Mesenteric fat pad (tissue), 1 donor: ENCODE measurements at places on chromosomes 11 and 22.

DNA sequence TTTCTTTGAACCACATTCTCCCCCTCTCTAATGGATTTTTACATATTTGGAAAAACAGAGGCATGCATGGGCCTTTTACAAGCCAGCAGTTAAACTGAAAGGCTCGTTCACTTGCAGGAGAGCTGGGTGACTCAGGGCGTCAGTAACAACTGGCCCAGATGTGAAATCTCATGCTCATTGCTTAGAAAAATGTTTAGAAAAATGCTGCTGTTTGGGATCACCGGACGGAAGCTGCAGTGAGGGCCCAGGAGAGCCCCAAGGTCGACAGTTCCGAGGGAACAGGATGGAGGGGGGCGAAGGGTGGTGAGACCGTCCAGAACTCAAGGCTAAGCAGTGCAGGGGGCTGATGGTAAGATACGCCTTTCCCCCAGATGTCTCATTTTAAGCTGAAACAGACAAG, 41.7 kb upstream of the SMTN start:
- DNase-seq = no peak

- DNase-seq = no peak
Observed at GRCh38 chr11:68449951-68450350, 10.6 kb upstream of the PPP6R3 start.

- DNase-seq = no peak
Observed at GRCh38 chr11:58734681-58735490, 3.1 kb upstream of the GLYAT start.

- DNase-seq = no peak
Observed at GRCh38 chr11:104060004-104060794, 23.8 kb downstream of the DDI1 start.

GRCh38 chr11:127965939-127966668, 621.3 kb downstream of the ETS1 start:
- DNase-seq = no peak

DNA sequence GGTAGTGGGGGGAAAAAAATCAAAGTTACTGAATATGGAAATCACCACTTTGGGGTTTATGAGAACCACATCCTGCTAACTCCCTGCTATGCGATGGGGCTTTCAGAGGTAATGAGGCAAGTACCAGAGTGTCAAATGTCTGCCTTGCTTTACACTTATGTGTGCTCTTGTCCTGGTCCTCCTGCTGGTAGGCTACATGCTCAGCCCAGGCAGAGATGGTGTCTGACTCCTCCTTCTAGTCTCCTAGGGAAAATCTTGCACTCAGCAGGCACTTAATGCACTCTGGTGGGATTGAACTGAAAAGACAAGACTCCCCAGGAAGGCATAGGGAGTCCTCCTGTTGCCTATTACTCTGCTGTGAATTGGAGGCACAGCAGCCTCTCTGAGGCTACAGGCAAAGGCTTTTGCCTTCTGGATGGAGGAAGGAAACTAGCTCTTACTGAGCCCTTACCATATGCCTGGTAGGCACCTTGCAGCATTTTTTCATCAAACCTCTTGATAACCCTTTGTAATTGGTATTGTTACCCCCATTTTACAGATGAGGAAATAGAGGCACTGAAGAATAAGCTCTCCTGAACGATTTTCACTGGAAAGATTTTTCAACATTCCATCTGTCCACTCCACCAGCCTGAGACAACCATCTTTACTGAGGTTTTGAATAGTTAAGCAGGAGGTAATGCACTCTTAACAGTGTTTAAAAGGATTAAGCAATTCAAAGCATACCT, 132.1 kb upstream of the PAX6 start:
- no peak for DNase-seq

DNA sequence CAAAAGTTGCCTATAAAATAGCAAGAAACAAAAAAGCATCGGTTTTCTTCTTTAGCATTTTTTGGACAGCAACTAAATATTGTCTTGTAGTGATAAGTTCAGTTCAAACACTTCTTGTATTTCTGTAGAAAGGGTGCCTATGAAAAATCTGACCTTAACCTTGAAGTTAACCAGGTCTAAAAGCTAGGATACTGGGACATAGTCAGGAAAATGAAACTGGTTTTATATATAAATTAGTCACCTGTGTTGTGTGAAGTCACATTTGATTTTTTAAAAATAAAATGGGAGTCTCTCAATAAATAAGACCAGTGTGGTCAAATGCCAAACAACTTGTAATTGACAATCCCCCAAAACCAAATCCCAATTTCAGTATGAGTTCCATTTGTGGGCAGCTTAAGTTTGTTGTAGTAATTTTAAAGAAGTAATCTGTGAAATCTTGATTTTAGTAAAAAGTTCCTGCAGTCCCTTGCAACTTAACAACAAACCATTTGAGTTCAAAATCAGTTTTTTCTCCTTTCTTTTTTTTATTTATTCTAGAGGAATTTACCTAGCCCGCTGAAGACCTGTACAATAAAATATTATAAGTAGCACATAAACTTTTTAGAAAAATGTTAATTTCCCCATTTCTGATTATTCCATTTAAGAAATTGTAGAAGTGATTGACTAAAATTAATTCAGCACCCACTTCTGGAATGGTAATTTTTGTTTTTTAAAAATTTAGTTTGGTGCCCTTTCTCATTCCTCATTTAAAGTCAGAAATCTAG, 84.5 kb upstream of the PPARA start:
- no peak for DNase-seq

DNA sequence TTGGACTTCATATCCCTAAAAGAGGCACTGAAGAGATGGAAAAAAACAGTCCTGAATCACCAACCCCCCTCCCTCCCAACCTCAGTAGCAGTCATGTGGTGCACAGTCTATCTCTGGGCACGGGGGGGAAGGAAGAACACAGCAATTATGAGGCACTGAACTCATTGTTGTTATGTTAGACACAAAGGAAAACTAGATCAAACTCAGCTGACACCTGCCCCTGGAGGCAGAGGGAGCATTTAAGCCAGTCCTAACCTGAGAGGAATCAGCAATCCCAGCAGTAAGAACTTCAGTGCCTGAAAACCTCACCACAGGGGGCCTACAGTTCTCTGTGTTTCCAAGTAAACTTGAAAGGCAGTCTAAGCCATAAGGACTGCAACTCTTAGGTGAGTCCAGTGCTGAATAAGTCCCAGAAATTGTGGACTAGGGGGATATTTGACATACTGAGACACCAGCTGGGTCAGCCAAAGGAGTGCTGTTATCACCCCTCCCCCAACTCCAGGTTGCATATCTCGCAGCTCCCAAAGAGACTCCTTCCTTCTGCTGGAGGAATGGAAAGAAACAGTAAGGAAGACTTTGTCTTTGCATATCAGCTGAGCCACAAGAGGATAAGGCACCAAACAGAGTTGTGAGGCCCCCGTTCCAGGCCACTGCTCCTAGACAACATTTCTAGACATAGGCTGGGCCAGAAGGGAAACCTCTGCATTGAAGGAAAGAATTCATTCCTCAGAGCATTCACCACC, 72.5 kb downstream of the GLYATL1 start:
- DNase-seq = no peak

- DNase-seq = no peak
Observed at GRCh38 chr11:35134403-35135148, 4.4 kb upstream of the CD44 start.

- DNase-seq = no peak
Observed at GRCh38 chr11:131928992-131929391, 558.6 kb downstream of the NTM start.

- no peak for DNase-seq
Observed at GRCh38 chr11:47413908-47414684, 5.7 kb downstream of the SLC39A13 start.

DNA sequence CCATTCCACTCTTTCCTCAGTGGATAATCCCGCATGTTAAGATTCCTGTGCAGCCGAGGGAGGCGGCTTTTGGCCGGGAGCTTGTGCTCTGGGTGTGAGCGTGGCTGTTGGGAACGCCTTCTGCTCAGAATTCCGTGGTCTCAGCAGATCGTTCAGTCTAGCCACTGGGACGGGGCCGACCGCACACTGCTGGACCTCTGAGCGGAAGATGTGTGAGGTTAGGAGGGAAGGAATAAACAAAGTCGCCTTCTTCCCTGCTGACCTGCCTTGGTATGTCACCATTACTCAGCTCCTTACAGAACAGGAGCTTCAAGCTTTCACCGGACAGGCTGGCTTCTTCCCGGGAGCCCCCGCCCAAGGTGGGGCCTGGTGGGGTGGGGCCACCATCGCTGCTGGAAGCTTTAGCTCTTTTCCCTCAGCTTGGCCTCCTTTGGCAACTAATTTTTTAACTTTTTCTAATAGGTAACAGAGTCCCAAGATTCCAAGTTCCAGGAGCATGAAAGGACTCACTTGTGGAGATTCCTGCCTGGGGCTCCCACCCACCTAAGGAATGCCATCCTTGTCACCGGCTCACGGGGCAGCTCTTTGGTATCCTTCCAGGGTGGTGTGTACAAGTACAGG, 22.5 kb upstream of the SEPTIN5 start:
- DNase-seq = no peak

- DNase-seq = no peak
Observed at GRCh38 chr11:28760676-28761390, 652.6 kb downstream of the METTL15 start.

DNA sequence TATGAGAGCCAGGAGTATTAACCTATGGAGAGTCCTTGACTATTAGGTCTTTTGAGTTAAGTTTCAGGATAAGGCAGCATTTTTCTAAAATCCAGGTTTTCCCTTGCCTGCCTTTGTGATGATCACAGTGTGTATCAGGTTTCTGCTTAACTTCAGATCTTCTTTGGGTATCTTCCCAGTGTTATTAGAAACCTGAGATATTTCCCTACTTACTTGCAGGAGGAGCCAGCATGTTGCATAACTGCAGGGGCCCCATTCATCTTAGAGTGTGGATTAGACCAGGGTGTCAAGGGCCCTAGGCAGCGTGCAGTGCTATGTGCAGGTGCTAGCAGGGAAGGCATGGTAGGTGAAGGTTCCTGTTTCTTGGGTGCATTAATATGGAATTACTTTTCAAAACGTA, 69.5 kb downstream of the ZNRF3 start:
- no peak for DNase-seq

GRCh38 chr11:104803776-104804175, 94.5 kb downstream of the CASP12 start:
- no peak for DNase-seq

- DNase-seq = no peak
Observed at GRCh38 chr22:36415415-36416168, 27.8 kb upstream of the MYH9 start.

- peak; percentile 94 for DNase-seq
Observed at GRCh38 chr22:50326956-50327710, at the start of gene DENND6B. DENND6B (minus strand) TSS chr22:50327012; CDS start chr22:50326988, 24 bp downstream.

GRCh38 chr22:23302171-23303002, 122.1 kb downstream of the BCR start:
- DNase-seq = no peak

- DNase-seq = no peak
Observed at GRCh38 chr11:48182860-48183526, 33.6 kb upstream of the OR4B1 start.

GRCh38 chr11:108580645-108581044, 12.9 kb downstream of the EXPH5 start:
- no peak for DNase-seq

GRCh38 chr11:1574238-1574932, 2.3 kb upstream of the DUSP8 start:
- no peak for DNase-seq

DNA sequence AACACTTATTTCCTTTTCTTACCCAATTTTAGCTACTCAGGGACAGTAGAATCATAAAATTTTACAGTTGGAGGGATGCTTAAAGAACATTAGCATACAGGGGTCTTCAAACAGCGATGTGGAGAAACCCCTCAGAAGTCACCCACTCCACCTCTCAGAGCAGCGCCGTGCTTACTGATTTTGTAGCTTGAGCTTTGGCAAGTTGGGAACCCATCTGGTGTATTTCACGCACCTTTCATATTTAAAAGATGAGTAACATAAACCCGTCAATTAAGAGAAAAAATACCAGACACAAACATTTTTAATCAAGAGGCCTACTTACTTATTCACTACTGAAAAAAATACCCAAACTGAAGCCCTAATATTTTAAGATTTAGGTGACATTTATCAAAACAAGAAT, 80.9 kb downstream of the ADAMTS15 start:
- DNase-seq = no peak

DNA sequence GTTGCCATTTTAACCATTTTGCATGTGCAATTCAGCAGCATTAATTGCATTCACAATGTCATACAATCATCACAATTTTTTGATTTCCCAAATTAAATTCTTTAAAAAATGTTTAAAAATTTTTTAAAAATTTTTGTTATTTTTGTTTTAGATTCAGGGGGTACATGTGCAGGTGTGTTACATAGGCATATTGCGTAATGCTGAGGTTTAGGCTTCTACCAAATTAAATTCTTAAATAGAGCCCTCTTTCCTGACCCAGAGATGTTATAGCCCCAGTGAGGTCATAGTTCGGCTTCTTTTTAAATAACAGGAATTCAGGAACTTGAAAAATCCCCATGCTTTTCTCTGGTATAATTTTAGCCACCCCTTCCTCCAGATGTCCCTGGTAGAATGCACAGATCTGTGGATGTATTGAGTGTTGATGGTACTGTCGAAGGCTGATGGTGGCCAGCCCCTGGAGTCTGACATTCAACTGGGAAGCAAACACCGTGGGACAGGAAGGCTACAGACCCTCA, 11.3 kb upstream of the AMPD3 start:
- DNase-seq = no peak

GRCh38 chr11:110808248-110808647, 96.0 kb upstream of the ARHGAP20 start:
- no peak for DNase-seq
